Stimulated activated CD4-positive, alpha-beta T cell treated with anti-CD3 and anti-CD28 coated beads, Interleukin-1b, Interleukin-23, amount 100 ng/mL, for 4 hours (primary cell): ENCODE measurements at places on chromosomes 16 and 17.

DNA sequence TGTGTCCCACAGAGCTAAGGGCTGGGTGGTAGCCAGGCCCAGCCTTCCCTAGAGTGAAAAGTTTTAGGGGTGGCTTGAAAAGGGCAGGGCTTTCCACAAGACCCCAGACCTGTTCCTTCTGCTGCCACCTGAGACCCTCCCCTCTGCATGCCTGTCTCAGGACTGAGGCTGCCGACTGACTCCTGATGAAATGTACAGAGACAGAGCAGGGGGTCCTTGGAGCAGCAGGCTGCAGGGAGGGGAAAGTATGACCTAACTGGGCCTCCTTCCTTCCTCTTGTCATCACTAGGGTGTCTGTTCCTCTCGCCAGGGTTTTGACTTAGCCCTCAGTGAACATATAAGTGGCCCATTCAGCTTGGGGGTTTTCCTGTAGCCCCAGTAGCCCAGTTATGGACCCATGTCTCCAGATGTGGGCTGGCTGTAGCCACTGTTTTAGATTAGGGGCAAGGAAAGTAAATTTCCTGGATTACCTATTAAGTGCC lies 14.9 kb upstream of the NFATC3 start:
- DNase-seq, result no peak

DNA sequence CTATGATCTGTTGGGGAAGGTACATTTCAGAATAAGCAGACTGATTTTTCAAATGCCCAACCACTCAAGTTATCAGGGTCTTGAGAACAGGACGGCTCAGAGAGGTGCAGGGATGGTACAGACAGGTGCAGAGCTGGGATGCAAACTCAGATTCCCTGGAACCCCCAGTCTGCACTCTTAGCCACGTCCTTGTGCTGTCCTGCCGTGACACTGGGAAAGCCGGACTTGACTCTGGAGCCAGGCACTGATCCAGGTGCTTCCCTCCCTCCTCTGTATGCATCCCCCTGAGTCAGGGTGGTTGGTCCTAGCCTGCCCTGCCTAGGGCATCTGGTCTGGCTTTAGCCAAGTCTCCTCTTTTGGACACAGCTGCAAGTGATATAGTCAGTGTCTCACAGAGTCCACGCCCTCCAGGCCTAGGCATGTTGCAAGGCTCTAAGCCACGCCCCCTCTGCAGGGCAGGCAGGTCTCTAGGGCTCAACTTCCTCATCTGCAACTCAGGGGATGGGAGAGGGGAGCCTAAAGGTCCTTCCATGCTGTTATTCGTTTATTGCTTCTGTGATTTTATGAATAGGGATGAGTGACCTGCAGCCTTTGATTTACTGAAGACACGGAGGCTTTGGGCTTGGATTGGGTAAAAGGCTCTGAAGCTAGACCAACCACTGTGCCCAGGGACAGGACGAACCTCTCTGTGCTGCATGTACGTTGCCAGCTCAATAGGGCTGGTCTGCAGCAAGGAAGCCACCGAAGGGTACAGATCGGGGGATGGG lies 97.3 kb downstream of the SDK2 start:
- DNase-seq, result no peak

DNA sequence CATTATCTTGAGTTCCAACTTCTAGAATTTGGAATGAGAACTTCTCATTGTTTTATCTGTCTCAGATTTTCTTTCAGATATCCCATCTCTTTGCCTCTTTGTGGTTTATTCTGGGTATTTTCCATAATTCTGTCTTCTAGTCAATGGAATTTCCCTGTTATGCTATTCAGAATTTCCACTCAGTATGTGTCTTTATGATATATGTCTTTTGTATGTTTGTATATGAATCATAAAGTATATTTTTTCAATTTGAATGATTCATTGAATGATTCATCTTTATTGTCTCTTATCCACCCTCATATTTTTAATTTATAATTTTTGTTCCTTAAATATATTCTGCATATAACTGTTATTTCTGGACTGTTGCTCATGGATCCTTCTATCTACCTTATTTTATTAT lies 729.7 kb upstream of the GOT2 start:
- DNase-seq, result no peak

- DNase-seq, result no peak
These were observed 14.3 kb upstream of the NUBP1 start for GRCh38 chr16:10729104-10730048.

DNA sequence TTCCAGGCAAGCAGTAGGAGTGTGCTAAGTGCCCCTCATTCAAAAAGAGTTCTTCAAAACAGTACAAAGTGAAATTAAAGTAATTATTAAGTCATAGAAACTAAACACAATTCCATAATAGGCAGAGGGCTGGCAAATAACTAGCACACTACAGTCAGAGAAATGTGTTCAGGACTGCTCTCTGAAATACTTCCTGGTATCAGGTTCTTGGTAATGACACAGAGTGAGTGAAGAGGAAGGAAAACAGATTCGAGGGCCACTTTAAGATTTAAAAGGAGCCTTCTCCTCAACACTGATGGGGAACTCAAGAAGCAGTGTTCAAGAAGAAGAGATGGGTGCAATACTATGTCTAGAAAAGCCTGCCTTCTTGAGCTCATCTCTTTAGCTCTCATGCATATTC lies 139.2 kb downstream of the TOX3 start:
- no peak for DNase-seq

- DNase-seq, result no peak
These were observed 3.6 kb downstream of the IRF8 start for GRCh38 chr16:85902366-85903155.

DNA sequence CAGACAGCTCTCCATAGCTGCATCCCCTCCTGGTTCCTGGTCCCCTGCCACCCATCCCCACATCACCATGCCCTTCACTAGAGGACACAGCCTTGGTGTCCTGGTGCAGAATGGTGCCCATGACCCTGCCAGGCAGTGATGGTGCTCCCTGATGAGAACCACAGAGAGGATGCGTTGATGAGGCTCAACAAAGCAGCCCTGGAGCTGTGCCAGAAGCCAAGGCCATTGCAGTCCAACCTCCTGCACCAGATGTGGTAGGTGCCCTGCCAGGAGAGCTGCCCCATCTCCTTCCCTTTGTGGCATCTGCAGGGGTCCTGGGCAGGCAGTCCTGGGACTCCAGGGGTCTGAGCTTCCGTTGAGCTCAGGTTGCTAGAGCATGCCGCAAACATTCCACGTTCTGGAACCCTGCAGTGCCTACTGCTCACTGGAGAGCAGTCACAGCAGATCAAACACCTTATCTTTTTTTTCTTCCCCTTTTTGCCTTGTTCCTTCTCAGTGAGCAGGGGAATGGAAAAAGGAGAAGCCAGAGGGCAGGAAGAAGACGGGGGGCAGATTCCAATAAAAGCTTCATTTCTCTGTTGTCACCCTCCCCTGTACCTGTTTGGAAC lies 5.3 kb upstream of the EPN3 start:
- no peak for DNase-seq

GRCh38 chr17:77498791-77499698 lies 358.3 kb downstream of the SEC14L1 start:
- no peak for DNase-seq

- DNase-seq, result no peak
These were observed 42.7 kb downstream of the GNA13 start for GRCh38 chr17:65013613-65014391.

DNA sequence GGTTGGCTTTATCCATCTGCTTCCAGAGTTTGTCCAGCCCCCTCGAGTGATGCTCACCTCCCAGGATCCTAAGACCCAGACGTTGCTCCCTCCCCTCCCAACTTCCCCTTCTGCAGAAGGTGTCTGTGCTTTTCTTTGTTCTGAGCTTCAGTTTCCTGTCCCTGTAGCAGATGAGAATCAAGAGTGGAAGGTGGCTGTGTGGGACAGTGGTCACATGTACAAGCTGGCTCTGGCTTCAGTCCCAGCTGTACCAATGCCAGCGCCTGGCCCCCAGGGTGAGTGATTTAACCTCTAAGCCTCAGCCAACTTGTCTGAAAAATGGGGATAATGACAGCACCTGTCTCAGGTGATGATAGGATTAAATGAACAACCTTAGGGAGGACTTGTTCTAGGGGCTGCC lies 7.7 kb downstream of the PRR15L start:
- no peak for DNase-seq

GRCh38 chr16:424033-424622 lies 1.3 kb upstream of the RAB11FIP3 start:
- no peak for DNase-seq
